CD4-positive, alpha-beta T cell treated with Interleukin-17A for 1 hour (primary cell): ENCODE measurements at places on chromosomes 4 and X.

- peak; percentile 46 for DNase-seq
Measured at GRCh38 chrX:154918060-154918483, 31.9 kb downstream of the F8A1 start.

DNA sequence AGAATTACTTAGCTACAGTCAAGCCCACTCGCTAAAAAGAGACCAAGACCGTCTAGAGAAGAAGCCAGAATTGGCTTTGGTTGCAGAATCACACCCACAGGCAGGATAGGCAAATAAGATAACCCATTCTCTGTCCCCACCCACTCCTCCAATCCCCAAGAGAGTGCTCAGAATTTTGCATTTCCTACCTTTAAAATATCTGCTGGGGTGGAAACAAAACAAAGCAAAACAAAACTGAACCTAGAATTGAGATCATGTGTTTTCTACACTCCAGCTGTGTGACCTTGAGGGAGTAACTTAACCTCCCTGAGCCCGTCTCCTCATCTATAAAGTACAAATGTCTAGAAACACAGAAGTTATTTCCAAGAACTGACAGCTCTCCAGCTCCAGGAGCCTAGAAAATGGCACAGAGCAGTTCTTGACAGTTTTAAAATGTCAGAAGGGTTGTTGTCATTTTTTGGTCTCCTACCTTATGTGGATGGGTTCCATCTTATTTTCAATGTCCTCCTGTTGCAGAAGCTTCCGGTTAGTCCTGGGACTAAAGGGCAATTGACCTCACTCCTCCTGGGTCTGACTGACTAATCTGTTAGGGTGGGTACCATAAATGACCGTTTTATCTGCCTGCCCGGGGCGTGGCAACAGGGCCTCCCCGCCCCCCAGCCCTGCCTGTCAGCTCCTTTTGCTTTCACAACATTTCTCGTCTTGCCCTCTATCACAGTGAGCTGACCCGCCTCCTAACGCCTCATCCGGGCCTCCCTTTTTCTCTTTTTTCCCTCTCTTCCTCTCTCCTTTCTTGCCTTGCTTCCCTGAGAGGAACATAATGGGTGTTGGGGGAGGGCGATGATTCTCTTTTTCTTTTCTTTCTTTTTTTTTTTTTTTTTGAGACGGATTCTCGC lies 114.0 kb downstream of the RBM47 start:
- DNase-seq, result no peak

GRCh38 chr4:117164338-117164737 lies 79.0 kb upstream of the TRAM1L1 start:
- DNase-seq, result no peak

DNA sequence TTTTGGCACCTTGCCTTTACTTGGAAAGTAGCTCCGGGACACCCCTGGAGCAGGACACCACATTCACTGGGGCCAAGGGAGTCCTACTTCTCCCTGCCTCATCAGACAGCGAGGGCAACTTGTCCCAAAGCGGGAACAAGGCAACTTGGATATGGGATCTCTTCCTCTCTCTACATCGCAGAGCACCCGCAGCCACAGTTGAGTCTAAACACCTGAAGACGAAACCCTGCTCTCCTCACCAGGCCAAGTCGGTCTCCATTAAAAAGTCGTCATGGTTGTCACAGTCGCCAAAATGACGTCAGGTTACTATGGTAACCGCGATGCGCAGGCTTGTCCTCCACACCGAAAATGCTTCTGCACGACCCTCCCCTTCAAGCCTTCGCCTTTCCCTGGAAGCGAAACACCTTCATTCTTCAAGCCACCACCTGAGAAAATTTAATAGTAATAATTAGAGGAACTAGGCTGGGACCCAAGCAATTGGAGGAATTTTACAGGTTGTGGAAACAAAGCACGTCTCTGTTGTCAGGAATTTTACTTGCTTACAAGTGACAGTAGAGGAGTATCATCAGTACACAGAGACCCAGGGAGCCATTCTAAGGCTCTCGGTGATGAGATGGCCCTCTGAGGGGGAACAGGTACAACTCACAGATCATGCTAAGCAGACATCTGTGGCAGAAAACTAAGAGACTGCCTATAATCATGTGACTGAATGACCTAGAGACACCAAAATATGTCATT lies 30.5 kb upstream of the TCEAL4 start:
- DNase-seq, result peak; percentile 75

DNA sequence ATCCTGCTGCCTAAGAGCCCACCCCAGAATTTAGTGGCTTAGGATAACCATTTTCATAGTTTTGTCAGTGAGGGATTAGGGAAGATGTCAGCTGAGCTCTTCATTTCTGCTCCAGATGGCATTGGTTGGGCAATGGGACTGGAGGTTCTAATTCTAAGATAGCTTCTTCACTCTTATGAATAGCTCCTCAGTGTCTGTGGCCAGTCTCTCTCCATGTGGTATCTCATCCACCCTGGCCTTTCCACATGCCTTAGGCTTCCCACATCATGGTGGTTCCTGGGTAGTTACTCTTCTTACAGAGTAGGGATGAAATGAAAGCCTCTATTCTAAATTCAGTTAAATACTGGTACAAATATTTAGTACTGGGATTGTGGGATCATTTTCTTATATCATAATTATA lies 31.3 kb downstream of the REPS2 start:
- no peak for DNase-seq

GRCh38 chrX:115652221-115652620 lies 91.2 kb downstream of the PLS3 start:
- DNase-seq, result no peak

- no peak for DNase-seq
Measured at GRCh38 chr4:19707876-19708275, 543.8 kb upstream of the SLIT2 start.
